ENCODE measurements at places on chromosomes 3 and 15. TPM values are rescaled to one million over a fixed set of nuclear protein-coding genes. Genes with fewer than 3 reads are reported as not detected.

ADAMTS17 gene
- polyA plus RNA-seq: 7.1 TPM

CDCP1 gene
- 0.93 TPM for polyA plus RNA-seq

SLC2A2 gene
- polyA plus RNA-seq: not detected

MORC1 gene
- polyA plus RNA-seq: not detected

UBA7 gene
- polyA plus RNA-seq: 3.4 TPM

MSL2 gene
- 17.2 TPM for polyA plus RNA-seq

BFSP2 gene
- 1.0 TPM for polyA plus RNA-seq

CASR gene
- not detected for polyA plus RNA-seq

PAQR9 gene
- polyA plus RNA-seq: not detected

HAPLN3 gene
- polyA plus RNA-seq: 1.8 TPM

OR4F6 gene
- not detected for polyA plus RNA-seq

ARMC8 gene
- 19.0 TPM for polyA plus RNA-seq

CHRM5 gene
- 4.4 TPM for polyA plus RNA-seq

PLA2G4D gene
- polyA plus RNA-seq: 0.17 TPM

Data from brain (organoid and tissue), 16 donors.